ENCODE measurements at places on chromosomes 7 and 10.

- no peak for DNase-seq
Observed at GRCh38 chr7:89661876-89662275, 492.4 kb upstream of the STEAP1 start.

- DNase-seq = no peak
Observed at GRCh38 chr10:132543916-132544743, 6.5 kb downstream of the INPP5A start.

DNA sequence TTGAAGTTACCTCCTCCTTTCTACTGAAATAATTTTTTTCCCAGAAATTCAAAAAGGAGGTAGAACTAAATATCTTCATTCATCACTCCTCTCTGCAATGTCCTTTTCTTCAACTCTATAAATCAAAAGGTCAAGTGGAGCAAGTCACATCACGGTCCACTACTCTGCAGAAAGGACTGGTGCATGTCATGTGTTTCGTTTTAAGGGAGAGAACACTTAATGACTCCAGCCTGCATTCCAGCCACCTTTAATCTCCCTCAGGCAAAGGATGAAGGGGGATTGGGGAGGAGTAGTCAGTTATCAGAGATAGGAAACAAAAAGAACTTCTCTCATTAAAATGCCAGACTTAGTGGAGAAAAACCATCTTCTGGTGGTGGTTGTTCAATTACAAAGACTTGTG is 78.9 kb downstream of the ANK3 start:
- no peak for DNase-seq

GRCh38 chr10:71297343-71297742 is 21.7 kb upstream of the SLC29A3 start:
- DNase-seq = no peak

DNA sequence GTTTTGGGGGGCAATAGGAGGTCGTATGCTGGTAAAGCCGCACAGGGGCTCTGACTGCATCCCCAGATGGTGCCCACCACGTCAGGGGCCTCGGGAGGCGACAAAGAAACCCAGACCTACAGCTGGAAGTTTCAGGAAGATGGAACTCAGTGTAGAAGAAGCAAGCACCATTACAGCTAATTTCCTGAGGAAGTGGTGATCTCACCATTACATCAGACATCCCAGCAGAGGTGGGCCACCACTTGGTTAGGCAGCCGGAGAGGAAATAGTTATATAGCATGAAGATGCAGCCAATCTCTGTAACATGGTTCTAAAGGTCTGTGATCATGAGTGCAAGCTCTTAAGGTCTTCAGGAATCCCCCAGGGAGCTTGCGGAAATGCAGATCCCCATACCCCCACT is 127.3 kb upstream of the PCBD1 start:
- DNase-seq = no peak

- DNase-seq = no peak
Observed at GRCh38 chr10:95998255-95998784, 45.1 kb upstream of the CCNJ start.

DNA sequence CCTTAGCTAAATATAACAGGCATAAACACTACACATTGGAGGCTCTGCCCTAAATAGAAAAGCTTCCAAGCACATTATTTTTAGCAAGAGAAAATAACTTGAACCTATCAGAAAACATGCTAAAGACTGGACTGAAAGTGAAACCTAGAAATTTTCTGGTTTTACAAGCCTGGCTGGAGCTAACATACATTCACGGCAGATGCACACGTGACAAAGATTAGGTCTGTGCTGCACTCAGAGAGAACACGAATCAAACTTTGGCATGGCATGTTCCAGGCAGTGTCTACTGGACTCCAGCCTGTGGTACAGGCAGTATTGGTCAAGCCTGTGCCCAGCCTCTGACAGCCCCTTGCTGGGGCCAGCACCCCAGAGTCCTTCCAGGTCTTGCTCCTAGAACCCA is 94.1 kb upstream of the PCBD1 start:
- no peak for DNase-seq

DNA sequence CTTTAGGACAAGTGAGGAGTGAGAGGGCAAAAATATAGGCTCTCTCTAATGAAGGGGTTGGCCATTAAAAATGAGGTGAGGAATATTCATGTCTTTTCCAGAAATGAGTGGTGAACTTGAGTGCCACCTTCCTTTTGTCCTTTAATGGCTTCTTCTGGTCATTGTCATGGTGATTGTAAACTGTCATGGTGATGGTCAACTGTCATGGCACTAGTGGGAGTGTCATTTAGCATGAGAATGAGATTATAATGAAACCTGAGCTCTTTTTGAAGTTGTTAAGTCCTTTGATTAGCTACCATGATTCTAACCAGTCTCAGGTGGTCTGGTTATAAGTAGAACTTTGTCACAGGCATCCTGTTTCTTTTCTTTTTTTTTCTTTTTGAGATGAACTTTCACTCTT is 524.4 kb downstream of the NEBL start:
- no peak for DNase-seq

DNA sequence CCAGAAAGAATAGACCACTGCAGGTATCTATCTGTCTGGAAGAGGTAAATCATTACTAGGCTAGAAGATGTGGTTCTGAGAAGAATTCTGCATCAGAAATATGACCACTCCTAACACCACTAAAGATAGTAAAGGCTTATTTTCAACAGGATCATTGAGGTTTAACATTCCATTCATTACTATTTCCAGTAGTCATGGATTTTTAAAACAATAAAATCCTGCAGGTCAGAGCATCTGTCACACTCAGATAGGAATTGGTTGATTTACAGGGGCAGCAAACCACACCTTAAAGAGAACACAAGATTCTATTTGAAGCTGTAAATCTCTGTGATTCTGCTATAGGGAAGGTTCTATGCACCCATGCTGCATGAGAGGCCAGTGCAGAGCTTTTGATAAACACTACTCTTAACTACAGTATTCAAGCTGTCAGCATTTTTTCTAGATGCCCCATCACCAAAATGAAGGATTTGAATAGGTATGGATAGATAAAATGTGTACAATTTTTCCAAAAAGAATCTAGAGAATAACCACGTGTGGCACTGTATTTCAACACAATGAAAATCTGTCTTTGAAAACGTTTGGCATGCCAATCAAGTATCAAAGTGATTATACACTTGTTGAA is 14.6 kb downstream of the LRRC17 start:
- DNase-seq = no peak

DNA sequence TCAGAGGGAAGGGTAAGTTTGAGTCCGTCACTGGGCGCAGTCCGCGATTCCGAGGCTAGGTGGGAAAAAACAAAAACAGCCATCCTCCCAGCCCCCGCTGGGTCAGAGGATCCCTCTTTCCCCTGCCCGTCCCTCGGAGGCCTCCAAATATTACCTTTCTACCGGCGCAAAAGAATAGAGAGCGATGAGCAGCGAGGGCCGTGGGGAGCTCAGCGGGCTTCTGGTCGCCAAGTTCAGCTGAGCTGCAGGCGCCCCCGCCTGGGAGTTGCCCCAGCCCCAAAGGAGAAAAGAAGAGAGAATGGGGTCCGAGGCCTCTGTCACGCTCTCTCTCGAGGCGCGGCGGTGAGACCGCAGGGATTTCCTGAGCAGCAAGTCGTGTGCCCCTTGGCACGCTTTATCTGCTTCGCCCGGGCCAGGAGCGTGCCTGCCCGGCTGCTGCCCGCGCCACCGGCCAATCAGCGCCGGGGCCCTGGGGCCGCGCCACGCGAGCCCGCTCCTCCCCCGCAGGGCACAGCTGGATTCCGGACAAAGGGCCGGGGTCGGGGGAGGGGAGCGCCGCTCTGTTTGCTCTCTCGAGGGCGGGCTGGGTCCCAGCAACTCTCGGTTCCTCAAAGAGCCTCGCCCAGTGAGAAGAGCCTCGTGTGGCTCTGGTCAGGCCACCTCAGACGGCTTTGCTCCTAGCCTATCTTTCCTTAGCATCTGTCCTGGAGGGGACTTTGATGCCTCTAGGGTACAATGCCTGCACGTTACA is at the start of gene NEUROG3:
TSS of gene NEUROG3 (minus strand) at position 367 of the 751 bp plus-strand sequence. CDS start 379 bp downstream, outside the sequence.
- DNase-seq = no peak

DNA sequence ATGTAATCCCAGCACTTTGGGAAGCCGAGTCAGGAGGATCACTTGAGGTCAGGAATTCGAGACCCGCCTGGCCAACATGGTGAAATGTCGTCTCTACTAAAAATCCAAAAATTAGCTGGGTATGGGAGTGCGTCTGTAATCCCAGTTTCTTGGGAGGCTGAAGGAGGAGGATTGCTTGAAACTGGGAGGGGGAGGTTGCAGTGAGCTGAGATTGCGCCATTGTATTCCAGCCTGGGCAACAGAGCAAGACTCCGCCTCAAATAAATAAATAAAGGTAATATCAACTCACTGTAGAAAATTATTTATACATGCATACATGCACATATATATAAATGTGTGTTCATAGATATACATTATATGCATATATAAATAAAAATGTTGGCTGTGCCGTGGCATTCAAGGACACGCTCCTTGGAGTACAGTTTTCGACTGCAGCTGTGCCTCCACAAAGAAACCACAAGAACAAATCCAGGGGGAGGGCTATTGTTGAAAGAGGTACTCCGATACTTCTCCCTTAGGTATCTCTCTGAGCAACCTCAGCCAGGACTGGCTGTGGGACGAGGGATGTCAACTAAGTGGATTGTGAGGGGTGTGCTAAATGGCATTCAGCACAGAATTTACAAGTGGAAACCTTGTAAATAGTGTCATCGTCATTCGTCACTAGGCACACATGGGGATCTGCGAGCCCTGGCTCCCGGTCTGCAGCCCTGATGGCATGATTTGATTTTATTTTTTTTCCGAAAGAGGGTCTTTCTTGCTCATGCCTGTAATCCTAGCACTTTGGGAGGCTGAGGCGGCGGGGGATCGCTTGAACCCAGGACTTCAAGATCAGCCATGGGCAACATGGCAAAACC is 49.3 kb downstream of the HIP1 start:
- no peak for DNase-seq

DNA sequence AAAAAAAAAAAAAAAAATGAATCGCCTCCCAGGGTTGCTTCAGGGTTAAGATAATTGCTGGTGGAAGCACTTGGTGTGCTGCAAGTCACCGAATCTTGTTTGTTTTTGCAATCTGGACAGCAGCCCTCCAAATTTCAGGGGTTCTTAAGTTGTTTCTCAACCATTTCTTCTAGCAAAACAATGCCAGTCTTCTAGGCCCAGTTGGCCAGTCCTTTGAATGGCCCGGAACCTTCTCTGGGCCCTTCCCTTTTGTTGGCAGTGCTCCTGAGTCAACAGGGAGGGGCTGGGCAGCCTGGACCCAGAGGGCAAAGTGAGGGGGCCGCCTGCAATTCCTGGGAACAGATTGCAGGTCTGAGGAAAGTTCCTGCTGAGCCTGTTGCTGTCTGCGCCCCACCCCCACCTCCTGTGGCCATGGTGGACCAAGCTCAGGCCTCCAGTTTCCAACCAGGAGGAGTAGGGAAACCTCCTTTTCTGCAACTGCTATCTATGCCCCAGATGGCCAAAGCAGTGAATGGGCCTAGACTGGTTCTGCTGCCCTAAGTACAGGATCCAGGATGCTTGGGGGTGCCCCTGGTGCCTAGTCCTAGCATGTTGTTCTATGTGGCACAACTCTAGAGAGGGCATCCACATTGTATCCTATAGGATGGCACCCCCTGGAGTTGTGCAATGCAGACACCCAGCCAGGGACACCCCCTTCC is 31.4 kb upstream of the PDCD4 start:
- DNase-seq = no peak

GRCh38 chr7:102429141-102429899 is 4.1 kb upstream of the ORAI2 start:
- DNase-seq = no peak

DNA sequence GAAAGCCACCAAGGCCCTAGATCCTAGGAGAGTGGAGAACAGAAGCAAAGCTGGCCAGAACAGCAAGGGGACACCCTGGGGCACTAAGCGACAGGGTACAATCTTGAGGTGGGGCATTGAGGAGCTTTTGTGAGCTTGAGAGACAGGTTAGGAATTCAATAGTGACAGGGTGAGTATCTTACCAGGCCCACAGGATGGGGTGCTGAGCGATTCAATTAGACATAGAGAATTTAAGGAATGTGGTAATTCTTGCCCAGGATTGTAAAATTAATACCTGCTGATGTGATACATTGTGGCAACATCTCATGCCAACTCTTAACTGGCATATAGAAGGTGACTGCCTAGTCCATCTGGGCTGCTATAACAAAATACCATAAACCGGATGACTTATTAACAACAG is 14.0 kb downstream of the RBP3 start:
- no peak for DNase-seq

- DNase-seq = no peak
Observed at GRCh38 chr10:113534423-113534822, 18.4 kb upstream of the HABP2 start.

DNA sequence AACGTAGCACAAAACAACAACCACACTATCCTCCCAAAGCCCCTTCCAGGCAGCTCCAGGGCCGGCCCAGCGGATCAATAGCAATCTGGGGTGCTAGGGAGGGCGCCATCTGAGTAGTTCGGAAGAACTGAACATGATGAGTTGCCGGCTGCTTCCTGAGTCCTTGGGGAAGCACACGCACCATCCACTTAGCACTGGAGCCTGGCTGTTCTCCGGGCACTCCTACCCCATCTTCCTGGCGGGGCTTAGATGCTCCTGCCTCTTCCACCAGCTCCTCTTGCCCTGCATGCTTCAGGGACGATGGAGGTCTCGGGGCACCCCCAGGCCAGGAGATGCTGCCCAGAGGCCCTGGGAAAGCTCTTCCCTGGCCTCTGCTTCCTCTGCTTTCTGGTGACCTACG is at the start of gene KCNK18:
TSS of gene KCNK18 (plus strand) at position 301 of the 400 bp plus-strand sequence. CDS start at position 301, 0 bp downstream.
- DNase-seq = no peak

- no peak for DNase-seq
Observed at GRCh38 chr7:23247603-23248335, 1.2 kb downstream of the GPNMB start.

GRCh38 chr7:148625342-148625741 is 34.8 kb downstream of the C7orf33 start:
- DNase-seq = no peak

- no peak for DNase-seq
Observed at GRCh38 chr7:156889746-156890145, 3.2 kb downstream of the LMBR1 start.

DNA sequence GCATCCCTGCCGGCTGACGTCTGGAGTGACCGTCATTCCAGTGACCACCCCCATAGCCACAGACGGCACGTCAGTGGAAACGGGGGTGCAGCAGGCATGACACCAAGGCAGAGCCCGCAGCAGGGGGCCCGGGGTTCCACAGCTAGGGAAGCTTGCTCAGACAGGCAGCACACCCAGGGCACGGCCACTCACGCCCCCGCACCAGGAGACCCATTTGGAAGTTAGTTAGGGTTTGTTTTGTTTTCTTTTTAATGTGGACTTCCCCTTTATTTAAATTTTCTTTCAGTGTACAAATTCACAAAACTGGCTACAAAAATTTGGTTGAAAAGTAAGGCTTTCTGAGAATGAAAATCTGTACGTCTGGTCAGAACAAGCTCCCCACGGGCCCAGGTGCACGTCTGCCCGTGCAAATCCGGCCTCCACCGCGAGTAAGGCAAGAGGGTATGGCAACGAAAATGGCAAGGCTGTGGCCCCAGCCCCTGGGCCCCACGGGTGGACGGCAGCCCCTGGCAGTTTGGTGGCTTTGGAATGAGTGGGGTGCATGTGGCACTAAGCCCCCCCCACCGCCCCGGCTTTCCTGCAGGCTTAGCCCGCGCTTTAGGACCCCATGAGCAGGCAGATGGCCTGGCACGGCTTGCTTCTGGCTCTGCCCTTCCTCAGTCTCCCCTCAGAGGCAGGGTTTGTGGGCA is 124.2 kb downstream of the FAM53B start:
- no peak for DNase-seq
